ENCODE measurements at places on chromosomes 1 and 21. TPM values are rescaled to one million over a fixed set of nuclear protein-coding genes. Genes with fewer than 3 reads are reported as not detected.
A peak's percentile ranks its signal among the peaks of the same experiment; 100 is the strongest.

GRCh38 chr1:181763736-181764135, 280.4 kb downstream of the CACNA1E start:
- H3K27me3 ChIP-seq = no peaks in the 10 kb centered on the region
- peak; percentile 33 for DNase-seq
- H3K4me3 ChIP-seq = no peak overlapping the region
- H3K4me1 ChIP-seq = 0 out of 2 replicates have a peak, but pooled peaks cover 12% of the 10 kb centered on the region
- H3K36me3 ChIP-seq = no peaks in the 10 kb centered on the region

The PGLYRP4 gene
- total RNA-seq = not detected

DNA sequence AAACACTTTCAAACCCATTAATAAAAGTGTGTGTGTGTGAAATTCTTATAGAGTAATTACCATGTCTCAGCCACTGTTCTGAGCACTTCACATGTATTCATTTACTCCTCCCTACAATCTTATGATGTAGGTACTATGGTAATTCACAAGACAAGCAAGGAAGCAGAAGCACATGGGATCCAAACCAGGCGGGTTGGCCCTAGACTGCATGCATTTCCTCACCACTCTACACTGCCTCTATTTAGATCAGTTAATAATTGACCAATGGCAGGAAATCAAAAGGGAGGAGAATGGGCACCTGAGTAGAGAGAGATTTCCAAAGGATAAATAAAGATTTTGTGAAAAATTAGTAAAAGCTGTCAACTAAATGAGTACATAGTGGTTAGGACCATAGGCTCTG, 15.7 kb downstream of the MAP3K21 start:
- no peaks in the 10 kb centered on the region for H3K36me3 ChIP-seq
- H3K27me3 ChIP-seq = peaks cover 6% of the 10 kb centered on the region
- no peaks in the 10 kb centered on the region for H3K4me1 ChIP-seq
- no peak for DNase-seq

DNA sequence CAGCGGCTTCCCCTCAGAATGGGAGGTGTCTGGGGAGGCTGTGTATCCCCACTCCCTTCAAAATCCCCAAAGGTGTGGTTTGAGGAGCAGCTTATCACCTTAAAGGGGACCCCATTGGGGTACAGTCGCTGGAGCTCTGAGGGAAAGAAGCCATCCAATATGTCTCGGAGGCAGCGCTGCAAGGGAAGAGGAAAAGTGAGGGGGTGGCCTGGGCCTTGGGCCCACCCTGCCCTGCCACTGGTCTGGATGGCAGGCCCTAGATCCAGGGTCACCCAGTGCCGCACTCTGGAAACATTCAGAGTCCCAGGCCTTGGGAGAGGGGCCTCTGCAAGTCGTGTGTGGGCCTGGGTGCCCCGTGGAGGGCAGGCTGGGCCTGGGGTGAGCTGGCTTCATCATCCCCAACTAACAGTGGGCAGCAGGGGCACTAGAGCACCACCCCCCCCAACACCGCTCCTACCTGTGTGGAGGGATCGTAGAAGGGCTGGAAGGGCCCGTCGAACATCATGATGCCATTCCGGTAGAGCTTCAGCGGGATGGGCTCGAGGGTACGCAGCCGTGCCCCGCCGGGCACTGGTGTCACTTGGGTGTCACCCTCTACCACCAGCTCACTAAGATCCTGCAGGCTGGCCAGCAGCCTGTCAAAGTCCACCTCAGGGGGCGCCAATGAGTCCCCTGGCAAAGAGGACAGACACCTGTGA, 5.6 kb downstream of the SH3BGRL3 start:
- no peak overlapping the region for H3K4me3 ChIP-seq
- H3K27ac ChIP-seq = no peak overlapping the region
- DNase-seq = peak; percentile 57
- H3K36me3 ChIP-seq = peaks cover 36% of the 10 kb centered on the region

- no peaks in the 10 kb centered on the region for H3K4me1 ChIP-seq
- H3K4me3 ChIP-seq = no peak overlapping the region
- DNase-seq = no peak
- no peaks in the 10 kb centered on the region for H3K36me3 ChIP-seq
- H3K27me3 ChIP-seq = 0 out of 2 replicates have a peak, but pooled peaks cover under 1% of the 10 kb centered on the region
These were observed 14.8 kb upstream of the KIF1B start for GRCh38 chr1:10195570-10195969.

- DNase-seq = no peak
- no peaks in the 10 kb centered on the region for H3K36me3 ChIP-seq
- no peak overlapping the region for H3K27ac ChIP-seq
- no peak overlapping the region for H3K4me3 ChIP-seq
- H3K4me1 ChIP-seq = peaks cover 36% of the 10 kb centered on the region
These were observed 114.7 kb upstream of the NGF start for GRCh38 chr1:115452600-115453329.

- H3K36me3 ChIP-seq = no peaks in the 10 kb centered on the region
- no peak overlapping the region for H3K27ac ChIP-seq
- no peaks in the 10 kb centered on the region for H3K4me1 ChIP-seq
- no peak overlapping the region for H3K4me3 ChIP-seq
These were observed 16.5 kb downstream of the TLCD4 start for GRCh38 chr1:95133687-95134086.

- DNase-seq = peak; percentile 9
- no peak overlapping the region for H3K27ac ChIP-seq
- H3K36me3 ChIP-seq = no peaks in the 10 kb centered on the region
- H3K4me3 ChIP-seq = no peak overlapping the region
- peaks cover 18% of the 10 kb centered on the region for H3K27me3 ChIP-seq
These were observed 8.3 kb upstream of the LRP8 start for GRCh38 chr1:53336146-53336545.

The MPL gene
- total RNA-seq = not detected

The SPATA21 gene
- total RNA-seq = not detected

The LAX1 gene
- not detected for total RNA-seq

The ELF3 gene
- not detected for total RNA-seq

The CHIA gene
- not detected for total RNA-seq

GRCh38 chr1:6646499-6647148, 22.0 kb downstream of the THAP3 start:
- H3K27ac ChIP-seq = no peak overlapping the region
- H3K4me3 ChIP-seq = no peak overlapping the region
- H3K36me3 ChIP-seq = peaks cover 43% of the 10 kb centered on the region
- peak; percentile 30 for DNase-seq
- no peaks in the 10 kb centered on the region for H3K27me3 ChIP-seq

The SUSD4 gene
- 0.03 TPM for total RNA-seq

GRCh38 chr1:76070538-76070937, 4.0 kb upstream of the ST6GALNAC3 start:
- no peaks in the 10 kb centered on the region for H3K27me3 ChIP-seq
- H3K27ac ChIP-seq = no peak overlapping the region
- H3K36me3 ChIP-seq = no peaks in the 10 kb centered on the region
- no peak overlapping the region for H3K4me3 ChIP-seq

DNA sequence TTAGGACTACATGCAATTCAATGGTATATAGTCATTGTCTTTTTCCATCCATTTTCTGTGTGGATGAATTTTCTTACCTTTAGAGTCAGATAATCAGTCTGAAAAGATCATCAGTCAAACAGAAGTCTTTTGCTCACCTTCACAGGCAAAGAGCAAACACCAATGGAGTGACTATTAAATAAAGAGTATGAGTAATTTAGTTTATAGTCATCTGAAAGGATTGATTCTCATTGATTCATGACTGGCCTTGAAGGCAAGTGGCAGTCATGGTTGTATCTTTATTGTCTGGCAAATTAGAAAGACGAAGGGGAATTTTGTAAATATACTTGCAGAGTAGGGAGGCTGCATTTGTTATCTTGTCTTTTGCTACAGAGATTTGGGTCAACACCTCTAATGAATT, 89.9 kb downstream of the EPB41 start:
- no peaks in the 10 kb centered on the region for H3K36me3 ChIP-seq
- no peak overlapping the region for H3K27ac ChIP-seq
- no peaks in the 10 kb centered on the region for H3K27me3 ChIP-seq
- no peaks in the 10 kb centered on the region for H3K4me1 ChIP-seq

DNA sequence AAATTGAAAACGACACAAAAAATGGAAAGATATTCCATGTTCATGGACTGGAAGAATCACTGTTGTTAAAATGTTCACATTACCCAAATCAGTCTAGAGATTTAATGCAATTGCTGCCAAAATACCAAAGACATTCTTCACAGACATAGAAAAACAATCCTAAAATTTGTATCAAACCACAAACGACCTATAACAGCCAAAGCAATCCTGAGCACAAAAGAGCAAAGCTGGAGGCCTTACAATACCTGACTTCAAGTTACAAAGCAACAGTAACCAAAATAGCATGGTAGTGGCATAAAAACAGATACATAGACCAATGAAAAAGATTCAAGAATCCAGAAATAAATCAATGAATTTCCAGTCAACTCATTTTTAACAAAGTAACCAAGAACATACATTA, 1077.3 kb downstream of the KCNT2 start:
- no peak overlapping the region for H3K27ac ChIP-seq
- no peaks in the 10 kb centered on the region for H3K4me1 ChIP-seq
- no peak overlapping the region for H3K4me3 ChIP-seq
- no peak for DNase-seq

- H3K4me1 ChIP-seq = no peaks in the 10 kb centered on the region
- no peaks in the 10 kb centered on the region for H3K36me3 ChIP-seq
- H3K4me3 ChIP-seq = no peak overlapping the region
- no peak overlapping the region for H3K27ac ChIP-seq
These were observed 18.4 kb upstream of the CD84 start for GRCh38 chr1:160597705-160598104.

DNA sequence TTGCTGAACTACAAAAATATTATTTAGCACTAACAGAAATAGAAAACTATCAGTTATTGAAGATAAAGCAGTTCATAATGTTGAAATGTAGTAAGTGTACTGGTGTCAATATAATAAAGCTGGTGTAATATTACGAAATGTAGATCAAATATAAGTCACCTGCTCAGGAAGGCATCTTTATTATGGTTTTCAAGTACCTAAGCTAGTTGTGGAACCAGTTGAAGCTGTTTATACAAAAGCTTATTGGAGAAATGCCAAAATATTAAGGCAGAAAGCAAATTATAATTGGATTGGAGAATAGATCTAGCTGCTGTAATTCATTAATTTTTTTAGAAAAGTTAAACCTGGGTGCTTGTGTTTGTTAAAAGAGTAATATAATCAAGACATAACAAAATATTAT, 6.2 kb upstream of the MARK1 start:
- H3K4me1 ChIP-seq = no peaks in the 10 kb centered on the region
- no peaks in the 10 kb centered on the region for H3K36me3 ChIP-seq
- H3K27ac ChIP-seq = no peak overlapping the region
- peaks cover 35% of the 10 kb centered on the region for H3K27me3 ChIP-seq

- no peaks in the 10 kb centered on the region for H3K36me3 ChIP-seq
- no peak overlapping the region for H3K27ac ChIP-seq
- no peaks in the 10 kb centered on the region for H3K27me3 ChIP-seq
- no peak overlapping the region for H3K4me3 ChIP-seq
These were observed 241.8 kb upstream of the POGK start for GRCh38 chr1:166597516-166597915.

DNA sequence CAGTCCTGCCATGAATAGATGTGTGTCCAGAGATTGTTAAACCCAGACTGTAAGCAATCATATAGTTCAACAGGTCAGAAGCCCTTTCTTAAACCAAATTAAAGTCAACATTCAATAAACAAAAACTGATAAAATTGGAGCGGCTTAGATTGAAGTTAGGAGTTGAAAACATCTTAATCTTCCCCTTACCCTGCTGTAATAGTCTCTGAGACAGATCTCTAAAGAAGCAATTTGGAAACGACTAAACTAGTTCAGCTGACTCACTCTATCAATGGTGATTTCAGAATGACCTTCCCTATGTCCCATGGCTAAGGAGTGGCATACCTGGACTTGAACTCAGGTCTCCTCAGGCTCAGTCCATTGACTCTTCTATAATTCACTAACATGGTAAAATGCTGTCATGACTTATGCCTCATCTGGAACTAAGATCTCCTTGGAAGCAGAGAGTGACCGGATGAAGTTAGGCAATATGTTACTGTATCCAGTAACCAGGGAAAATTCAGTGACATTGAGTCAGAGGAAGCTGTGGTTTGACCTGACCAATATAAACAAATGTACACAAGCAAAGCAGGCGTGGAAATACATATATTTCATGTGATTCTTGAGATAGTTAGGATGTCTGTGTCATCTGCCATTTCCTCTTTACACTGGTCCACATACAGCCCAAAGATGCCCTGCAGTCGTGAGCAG, 30.1 kb downstream of the SGIP1 start:
- peaks cover 41% of the 10 kb centered on the region for H3K4me1 ChIP-seq
- peak overlapping the region; percentile 96 for H3K27ac ChIP-seq
- peak overlapping the region; percentile 5 for H3K4me3 ChIP-seq
- no peaks in the 10 kb centered on the region for H3K27me3 ChIP-seq

The CHIT1 gene
- not detected for total RNA-seq

DNA sequence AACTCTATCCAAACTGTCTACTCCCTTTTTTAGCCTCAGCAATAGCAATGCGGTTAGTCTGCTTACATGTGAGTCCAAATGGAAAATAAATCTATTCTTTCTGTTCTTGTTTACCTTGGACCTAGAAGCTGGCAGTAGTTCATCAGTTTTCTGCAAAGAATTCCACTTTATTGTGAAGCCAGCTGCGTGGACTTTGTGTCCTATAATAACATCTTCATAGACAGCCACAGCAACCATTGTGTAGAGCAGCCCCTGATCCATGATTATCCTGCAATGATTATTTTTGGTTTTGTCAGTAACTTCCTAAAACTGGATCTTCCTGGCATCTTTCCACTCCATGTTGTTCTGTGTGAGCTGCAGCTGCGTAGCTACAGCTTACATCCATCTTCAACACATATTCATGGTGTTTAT, 408.7 kb downstream of the NUF2 start:
- no peak overlapping the region for H3K27ac ChIP-seq
- no peak overlapping the region for H3K4me3 ChIP-seq
- no peaks in the 10 kb centered on the region for H3K27me3 ChIP-seq

- no peaks in the 10 kb centered on the region for H3K4me1 ChIP-seq
- no peak for DNase-seq
- H3K27me3 ChIP-seq = no peaks in the 10 kb centered on the region
- no peaks in the 10 kb centered on the region for H3K36me3 ChIP-seq
- no peak overlapping the region for H3K4me3 ChIP-seq
These were observed 76.4 kb downstream of the FOXD2 start for GRCh38 chr1:47514229-47514628.

GRCh38 chr1:52559875-52560274, 7.0 kb upstream of the TUT4 start:
- DNase-seq = no peak
- peaks cover 1% of the 10 kb centered on the region for H3K4me1 ChIP-seq

DNA sequence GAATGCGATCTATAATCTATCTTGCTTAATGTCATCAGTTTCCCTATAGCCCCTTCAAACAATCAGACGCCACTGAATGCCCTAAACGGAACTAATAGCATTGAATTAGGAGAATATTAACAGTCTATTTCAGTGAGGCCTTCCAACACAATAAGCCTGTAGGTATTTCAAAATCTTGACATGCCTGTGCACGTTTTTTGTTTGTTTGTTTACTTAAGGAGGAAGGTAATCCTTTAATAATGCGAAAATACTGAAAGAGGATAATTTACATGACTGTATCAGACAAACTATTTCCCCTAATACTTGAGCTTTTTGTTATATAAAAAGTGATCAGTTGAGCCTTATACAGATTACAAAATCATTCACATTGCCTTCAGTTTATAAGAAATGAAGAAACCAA, 29.0 kb upstream of the JAK1 start:
- DNase-seq = no peak
- H3K4me3 ChIP-seq = no peak overlapping the region
- H3K36me3 ChIP-seq = no peaks in the 10 kb centered on the region
- no peaks in the 10 kb centered on the region for H3K4me1 ChIP-seq
- H3K27me3 ChIP-seq = no peaks in the 10 kb centered on the region

- peaks cover 3% of the 10 kb centered on the region for H3K36me3 ChIP-seq
- no peak for DNase-seq
- H3K27me3 ChIP-seq = no peaks in the 10 kb centered on the region
These were observed 760 bp downstream of the PEX14 start for GRCh38 chr1:10475510-10475909.
